Mucosa of gallbladder (tissue), 1 donor: ENCODE measurements at places on chromosomes 4 and X. TPM values are rescaled to one million over a fixed set of nuclear protein-coding genes. Genes with fewer than 3 reads are reported as not detected.

- no peak for DNase-seq
These were observed 665.6 kb upstream of the CPEB2 start for GRCh38 chr4:14336656-14337055.

- DNase-seq, result no peak
These were observed 188.8 kb downstream of the LRBA start for GRCh38 chr4:150826306-150826705.

- DNase-seq, result no peak
These were observed 156.9 kb downstream of the SLIT2 start for GRCh38 chr4:20408611-20409010.

- no peak for DNase-seq
These were observed 58.9 kb downstream of the MOSPD2 start for GRCh38 chrX:14932136-14932535.

DNA sequence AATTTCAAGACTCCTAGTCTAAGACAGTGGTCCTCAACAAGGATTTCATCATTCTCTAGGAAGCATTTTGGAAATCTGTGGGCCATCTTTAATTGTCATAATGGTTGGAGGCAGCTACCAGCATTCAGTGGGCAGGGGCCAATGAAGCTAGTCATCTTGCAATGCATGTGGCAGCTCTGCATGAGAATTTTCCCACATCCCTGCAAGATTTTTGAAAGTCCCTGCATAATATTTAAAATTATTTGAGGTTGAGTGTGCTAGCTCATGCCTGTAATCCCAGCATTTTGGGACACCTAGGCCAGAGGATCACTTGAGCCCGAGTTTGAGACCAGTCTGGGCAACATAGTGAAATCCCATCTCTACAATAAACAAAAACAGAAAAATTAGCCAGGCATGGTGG lies 44.0 kb downstream of the PCYT1B start:
- DNase-seq, result no peak

- no peak for DNase-seq
These were observed 203.7 kb upstream of the NWD2 start for GRCh38 chr4:37040816-37041215.

DNA sequence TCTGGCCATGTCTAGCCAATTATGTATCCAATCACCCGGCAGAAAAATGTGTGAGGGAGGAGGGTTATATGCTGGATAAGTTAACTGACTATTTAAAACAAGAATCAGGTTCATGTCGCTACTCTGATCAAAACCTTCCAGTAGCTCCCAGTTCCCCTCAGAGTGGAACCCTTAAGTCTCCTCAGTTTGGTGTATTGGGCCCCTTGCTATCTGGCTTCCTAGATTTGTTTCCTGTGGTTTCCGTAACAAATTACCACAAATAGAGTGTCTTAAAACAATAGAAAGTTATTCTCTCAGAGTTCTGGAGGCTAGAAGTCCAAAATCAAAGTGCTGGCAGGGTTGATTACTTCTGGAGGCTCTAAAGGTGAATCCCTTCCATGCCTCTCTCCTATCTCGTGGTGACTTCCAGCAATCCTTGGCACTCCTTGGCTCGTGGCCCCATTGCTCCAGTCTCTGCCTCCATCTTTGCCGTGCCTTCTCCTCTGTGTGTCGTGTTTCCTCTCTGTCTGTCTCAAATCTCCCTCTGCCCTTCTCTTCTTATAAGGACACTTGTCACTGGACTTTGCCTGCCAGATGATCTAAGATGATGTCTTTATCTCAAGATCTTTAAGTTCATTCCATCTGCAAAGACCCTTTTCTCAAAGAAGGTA lies 10.5 kb upstream of the ENPP6 start:
- DNase-seq, result no peak

- no peak for DNase-seq
These were observed 39.1 kb downstream of the PSAPL1 start for GRCh38 chr4:7395645-7396044.

DNA sequence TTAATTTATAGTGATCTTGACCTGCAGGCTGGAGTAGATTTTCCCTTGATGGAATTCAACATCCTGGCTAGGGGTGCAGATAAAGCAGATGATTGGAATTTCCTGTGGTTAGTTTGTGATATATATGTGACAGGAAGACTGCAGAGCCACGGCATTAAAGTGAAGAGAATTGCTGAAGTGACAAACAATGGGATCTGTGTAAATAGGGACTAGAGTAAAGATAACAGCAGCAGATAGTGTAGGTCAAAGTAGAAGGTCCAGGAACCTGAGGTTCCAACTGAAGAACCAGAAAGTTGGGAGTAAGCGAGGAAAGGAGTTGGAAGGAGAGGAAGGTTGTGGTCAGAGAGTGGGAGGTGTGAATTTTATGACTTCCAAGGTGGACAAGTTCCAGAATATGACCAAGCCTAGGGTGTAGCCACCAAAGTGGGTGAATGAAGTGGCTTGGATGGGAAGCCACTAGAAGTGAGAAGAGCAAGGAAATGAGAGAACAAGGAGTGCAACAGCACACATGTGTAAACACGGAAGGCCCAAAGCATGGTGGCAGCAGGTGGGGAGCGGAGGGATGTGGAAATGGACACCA lies 325.0 kb downstream of the RAB28 start:
- no peak for DNase-seq

GRCh38 chr4:54199919-54200318 lies 29.2 kb upstream of the PDGFRA start:
- DNase-seq, result no peak

GRCh38 chrX:11427453-11428071 lies 134.3 kb downstream of the AMELX start:
- DNase-seq, result no peak

DNA sequence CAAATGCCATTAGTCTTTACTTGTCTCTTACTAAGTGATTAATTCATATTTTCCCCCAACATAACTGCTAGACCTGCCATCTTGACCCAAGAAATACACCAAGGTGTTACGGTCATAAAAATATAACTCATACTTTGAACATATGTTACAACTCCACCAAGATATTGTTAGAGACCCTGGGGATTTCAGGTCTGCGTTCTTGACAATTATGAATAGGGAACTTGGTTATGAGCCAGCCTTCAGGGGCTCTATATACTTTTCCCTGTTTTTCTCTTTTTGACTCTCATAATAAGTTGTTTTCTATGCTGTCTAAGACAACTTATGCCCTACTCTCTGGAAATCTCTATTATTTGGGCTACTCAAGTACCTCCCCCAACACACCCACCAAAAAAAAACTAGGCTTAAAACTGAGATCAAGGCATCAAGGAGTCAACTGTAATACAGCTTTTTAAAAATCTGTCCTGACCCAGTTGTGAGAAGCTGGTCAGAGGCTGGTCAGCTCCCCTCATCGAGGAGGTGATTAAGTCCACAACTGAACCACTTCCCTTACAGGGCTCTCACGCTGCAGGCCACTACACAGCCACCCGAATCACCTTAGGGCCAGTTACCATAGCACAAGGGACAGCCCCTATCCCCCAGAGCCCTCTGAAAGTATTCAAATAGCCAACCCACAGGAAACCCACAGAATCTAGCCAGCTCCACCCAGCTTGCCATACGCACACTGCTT lies 10.5 kb upstream of the TLR3 start:
- DNase-seq, result no peak

DNA sequence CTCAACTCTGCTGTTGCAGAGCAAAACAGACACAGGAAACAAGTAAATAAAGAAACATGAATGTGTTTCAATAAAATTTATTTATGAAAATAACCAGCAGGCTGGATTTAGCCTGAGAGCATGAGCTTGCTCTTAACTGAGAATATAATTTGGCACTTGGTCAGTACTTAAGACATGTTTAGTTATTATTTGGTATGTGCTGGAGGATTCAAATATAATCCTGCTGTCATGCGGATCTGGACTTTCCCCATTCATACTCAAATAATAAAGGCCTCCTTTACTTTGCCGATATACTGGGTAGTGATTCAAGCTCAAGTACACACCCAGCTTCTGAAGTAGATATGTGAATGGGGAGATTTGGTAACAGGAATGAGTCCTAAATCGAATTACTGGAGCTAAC lies 465.5 kb upstream of the HS3ST1 start:
- no peak for DNase-seq

GRCh38 chr4:186787536-186787935 lies 63.9 kb upstream of the FAT1 start:
- DNase-seq, result no peak

DNA sequence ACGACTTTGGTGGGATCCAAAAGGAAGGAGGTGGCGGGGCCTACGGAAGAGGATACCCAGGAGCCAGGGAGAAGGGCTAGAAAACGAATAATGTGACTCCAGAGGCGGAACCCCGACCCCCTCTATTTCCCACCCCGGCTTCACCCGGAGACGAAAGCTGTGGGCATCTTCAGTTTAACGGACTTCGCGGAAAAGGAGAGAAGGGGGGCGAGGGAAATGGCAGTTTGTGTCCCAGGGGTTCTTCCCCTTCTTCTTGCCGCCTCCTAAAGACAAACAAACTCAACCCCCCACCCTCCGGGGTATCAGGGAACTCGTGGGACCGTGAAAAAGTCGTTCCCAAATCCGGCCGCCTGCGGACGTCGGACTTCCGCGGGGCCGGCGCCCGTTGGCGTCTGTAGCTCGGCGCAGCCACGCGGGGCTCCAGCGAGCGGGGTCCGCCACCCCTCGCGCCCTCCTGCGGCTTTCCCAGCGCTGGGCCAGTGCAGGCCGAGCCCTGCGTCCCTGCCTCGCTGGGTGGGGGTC lies 3.6 kb upstream of the LEF1 start:
- no peak for DNase-seq

DNA sequence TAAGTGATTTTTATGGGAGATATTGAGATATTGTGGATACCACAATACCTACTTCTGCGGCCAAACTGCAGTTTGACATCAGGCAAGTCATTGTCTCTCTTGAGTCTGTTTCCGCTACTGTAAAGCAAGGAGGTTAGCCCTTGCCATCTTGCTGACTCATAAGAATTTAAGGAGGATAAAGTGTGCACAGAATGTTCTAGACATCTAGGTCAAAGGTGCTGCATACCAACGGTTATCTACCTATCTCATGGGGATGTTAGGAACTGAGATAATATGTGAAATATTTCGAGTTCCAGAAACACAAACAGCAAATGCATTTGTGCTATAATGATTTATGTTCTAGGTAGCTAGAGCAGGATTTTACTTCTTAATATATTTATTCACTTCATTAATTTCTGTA lies 211.5 kb upstream of the NR3C2 start:
- DNase-seq, result no peak

- DNase-seq, result no peak
These were observed 429.2 kb upstream of the TRAM1L1 start for GRCh38 chr4:117514391-117515175.

GRCh38 chr4:10051517-10052135 lies 30.3 kb upstream of the SLC2A9 start:
- DNase-seq, result no peak

DNA sequence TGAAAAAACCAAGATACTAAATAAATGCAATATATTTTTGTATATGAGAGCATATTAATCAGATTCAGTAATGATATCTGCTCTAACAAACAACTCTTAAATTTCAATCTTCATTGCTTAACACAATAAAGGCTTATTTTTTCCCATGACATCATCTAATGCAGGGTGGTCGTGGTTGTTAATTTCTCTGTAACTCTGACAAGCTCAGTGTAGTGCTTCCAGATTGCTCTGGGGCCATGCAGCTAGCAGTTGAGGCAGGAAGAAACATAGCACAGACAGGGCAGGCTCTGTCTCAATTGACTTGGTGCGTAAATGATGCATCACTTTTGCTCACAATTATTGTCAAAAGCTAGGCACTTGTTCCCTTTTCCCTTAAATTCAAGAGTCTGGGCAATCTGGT lies 869 bp upstream of the GRXCR1 start:
- DNase-seq, result no peak

DNA sequence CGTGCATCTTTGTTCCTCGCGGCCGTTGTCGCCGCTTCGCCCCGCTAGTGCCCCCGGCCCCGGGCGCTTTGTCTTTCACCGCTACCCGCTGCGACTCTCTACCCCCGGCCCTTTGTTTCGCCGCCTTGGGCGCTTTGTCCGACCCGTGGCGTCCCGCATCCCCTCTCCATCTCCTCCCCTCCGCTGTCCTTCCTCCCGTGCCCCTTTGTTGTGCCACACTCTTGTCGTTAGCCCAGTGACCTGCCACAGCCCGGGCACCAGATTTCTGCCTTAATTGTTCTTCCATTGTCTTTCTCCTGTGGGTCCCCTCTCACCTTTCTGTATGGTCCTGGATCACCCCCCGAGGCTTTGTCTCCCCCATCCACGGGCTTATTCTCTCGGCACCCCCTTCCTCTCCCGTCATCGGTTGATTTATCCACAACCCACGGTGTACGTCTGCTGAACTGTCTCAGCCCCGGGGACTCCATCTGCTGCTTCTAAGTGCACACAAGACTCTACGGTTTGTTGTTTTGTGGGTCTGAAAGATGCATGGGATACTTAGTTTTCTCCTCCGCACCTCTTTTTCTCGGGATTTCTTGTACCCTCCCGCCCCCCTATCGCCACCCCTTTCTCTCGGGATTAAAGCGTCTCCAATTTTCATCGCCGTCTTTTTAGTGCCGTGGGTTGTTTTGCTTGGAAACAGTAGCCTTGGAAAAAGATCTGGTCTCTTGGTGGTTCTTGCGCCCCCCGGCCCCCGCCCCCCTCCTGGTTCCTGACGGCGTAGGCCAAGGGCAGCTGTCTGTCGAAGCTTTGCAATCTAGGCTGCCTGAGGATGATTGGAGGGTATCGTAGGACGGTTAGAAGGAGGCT lies 783 bp downstream of the RBPJ start:
- DNase-seq, result no peak

DNA sequence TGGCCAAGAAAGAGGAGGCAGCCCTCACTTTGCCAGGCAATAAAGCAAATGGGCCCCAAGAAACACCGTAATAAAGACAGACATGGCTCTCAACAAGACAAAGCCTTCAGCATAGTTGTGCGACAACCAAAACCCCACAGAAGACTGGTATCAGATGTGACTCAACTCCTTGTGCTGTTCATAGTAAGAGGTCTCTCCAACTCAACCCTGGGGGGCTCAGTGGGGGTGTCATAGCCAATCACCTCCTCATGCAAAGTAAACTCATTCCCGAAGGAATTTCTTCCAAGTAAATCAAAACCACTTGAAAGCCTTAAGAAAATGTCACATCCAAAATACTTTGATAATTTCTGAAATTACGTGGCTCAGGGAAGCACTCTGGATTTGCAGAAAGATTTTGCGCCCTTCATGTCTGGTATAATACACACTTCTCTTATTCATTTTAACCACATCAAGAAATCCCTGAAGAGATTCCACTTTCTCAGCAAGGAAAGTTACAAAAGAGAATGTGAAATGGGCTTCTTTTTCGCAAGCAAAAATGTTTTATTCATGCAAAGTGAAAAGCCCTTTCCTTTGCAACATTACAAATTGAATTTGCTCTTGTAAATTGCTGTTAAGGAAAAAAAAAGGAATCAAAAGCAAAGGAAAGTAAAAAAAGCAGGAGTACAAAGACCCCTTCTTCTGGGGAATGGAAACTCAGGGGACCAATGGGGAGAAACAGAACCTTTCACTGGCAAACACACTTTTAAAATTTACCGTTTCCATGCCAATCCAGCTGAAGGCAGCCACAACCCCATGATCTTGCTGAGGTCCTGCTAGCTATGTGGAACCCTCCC lies 137.4 kb downstream of the NSUN7 start:
- no peak for DNase-seq

PNMA3 gene
- total RNA-seq, result 0.32 TPM

TMPRSS11F gene
- total RNA-seq, result not detected

SORBS2 gene
- 184 TPM for total RNA-seq

AGA gene
- 38.9 TPM for total RNA-seq

CSAG2 gene
- total RNA-seq, result not detected

CCKAR gene
- 68.5 TPM for total RNA-seq

SERTM2 gene
- total RNA-seq, result 0.06 TPM

SMR3B gene
- total RNA-seq, result not detected

ARMCX6 gene
- 39.1 TPM for total RNA-seq

AKAP4 gene
- total RNA-seq, result not detected

CLIC2 gene
- 8.2 TPM for total RNA-seq

MMRN1 gene
- total RNA-seq, result 12.5 TPM
